ENCODE measurements at places on chromosomes 3 and 15.
A peak's percentile ranks its signal among the peaks of the same experiment; 100 is the strongest.

DNA sequence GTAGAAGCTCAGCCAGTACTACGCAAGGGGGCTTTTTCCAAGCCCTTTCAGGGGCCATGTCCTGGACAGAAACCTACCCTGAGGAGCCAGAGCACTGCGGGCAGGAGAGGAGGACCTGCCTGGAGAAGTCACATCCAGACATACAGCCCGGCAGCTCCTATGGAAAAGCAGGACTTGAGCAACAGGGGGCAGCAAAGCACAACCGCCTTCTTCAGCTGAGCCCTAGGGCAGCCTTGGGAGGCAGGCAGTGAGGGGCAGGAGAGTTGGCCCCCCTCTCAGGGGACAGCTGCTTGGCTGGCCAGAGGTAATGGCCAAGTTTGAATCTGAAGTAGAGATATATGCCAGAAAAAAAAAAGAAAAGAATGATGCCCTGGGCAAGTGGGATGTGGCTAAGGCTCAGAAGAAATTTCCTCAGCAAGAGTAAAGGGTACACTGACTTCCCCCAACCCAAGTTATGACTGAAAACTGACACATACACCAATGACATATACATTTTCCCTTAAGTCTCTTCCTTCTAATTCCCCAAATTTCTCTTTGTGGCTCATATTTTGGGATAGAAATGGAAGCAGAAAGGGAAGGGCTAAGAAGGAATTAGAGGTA, 56.9 kb downstream of the CYP19A1 start:
- peak; percentile 10 for DNase-seq

GRCh38 chr3:65484964-65485363, 553.8 kb downstream of the MAGI1 start:
- peak; percentile 11 for DNase-seq

DNA sequence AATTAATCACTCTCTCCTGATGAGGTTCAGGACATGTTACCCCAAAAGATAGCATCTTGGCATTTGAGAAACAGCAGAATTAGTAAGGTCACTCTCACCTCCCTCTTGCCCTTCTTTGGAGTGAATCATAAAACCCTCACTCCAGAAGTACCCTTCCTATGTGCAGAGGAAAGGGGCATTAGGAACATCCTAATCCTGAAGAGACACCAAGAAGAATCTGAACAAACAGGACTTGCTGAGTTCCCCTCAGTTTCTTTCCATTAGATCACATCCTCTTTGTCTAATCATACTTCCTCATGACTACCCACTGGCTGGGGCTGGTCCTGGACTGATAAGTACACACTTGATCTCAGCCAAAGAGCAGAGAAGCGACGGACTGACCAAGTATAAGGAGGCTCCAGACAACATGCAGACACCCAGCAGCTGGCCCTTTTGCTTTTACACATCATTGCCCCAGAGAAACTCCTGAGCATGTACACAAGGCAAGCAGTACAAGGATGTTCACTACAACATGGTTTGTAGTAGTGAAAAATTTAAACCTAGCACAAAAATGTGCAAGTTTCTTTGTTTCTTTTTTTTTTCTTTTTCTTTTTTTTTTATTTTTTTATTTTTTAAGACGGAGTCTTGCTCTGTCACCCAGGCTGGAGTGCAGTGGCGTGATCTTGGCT, 15.0 kb upstream of the TM6SF1 start:
- DNase-seq: no peak

DNA sequence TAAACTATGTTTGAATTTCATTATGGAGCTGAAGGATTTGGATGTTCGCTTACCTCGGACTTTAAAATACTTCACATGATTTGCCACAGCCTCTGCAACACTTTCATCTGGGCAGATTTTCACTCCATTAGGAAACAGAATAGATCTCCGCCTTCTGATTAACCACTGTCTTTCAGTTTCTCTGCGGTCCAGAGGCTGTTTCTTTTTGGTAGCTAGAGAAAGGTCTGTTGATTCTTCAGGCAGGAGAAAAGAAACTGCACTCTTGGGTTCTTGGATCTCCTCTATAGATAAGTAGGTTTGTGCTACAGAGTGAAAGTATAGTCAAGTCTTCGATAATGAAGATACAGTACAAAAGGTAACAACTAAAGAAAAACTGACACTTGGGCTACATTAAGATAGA, 844 bp downstream of the IMPG2 start:
- no peak for DNase-seq

- no peak for DNase-seq
Measured at GRCh38 chr3:52238193-52238760, 681 bp downstream of the TWF2 start.

DNA sequence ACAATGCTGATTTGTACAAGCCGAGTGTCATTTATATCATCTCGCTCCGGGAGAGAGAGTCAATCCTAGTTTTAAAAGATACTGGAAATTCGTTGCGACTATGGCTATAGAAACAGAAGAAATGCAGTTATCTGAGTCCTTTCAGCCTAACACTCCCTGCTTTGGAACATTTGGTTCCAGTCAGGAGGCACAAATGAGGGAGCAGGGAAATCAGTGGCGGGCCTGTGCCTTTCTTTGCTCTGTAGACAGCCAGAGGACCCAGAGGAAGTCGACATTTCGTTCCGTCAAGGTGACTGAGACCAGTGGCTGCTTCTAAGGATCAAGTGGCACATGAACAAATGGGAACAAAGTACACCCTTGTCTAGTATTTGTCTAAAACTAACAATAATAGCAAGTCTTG, 745 bp upstream of the RIOX2 start:
- DNase-seq: no peak

DNA sequence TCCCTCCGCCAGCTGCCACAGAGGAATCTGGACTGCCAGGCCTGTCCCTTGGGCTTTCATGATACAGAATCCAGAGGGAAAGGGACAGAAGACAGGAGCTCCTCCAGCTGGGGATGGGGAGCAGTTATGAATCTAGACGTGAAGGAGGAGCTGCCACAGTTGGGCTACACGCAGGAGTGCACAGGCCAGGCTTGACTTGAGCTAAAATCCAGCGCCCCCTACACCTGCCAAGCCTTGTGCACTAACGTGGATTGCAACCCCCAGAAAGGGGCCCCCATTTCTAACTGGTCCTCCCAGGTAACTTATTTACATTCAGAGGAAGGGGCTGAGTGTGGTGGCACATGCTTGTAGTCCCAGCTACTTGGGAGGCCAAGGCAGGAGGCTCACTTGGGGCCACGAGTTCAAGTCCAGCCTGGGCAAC, 14.3 kb downstream of the KLHL6 start:
- DNase-seq: no peak

DNA sequence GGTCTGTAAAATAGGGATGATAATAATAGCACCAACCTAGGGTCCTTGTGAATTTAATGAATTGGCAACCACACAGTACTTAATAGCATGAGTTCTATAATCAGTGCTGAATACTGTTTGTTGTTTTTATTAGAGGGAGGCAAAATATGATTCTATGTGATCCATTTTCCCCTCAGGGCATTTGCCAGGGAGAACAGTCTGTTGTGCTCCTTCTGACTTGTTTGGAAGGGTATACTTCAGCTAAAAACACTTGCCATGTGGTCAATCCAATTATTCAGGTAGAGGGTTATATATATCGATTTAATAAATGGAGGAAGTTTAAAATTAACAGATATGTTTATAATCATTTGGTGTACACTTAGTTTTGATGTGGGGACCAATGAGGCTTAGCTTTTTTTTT, 305.3 kb downstream of the CHST2 start:
- no peak for DNase-seq

GRCh38 chr15:63493436-63493835, 11.0 kb upstream of the USP3 start:
- no peak for DNase-seq

DNA sequence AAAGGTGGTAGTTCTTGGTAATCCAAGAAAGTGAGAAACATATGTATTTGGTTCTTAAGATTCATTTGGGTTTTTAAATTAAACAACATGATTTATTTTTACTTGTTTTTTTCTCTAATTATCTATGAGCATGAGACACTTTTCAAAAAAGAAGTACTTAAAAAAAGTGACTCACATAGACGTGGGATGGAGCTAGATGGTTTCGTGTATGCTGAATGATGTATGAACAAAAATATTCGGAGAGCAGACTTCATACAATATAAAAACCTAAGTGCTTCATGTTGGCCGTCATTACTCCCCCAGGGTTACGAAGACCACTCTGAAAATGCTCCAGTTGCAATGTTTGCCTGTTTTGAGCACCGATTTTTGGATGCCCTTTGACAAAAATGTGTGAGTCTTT, 90.9 kb downstream of the RORA start:
- no peak for DNase-seq

GRCh38 chr3:39226106-39226741, 33.8 kb upstream of the XIRP1 start:
- no peak for DNase-seq

GRCh38 chr3:99418709-99419108, 219.7 kb upstream of the COL8A1 start:
- no peak for DNase-seq

GRCh38 chr3:154616298-154616697, 186.3 kb upstream of the GPR149 start:
- DNase-seq: no peak

- no peak for DNase-seq
Measured at GRCh38 chr15:77352887-77353286, 67.0 kb downstream of the PEAK1 start.

- DNase-seq: no peak
Measured at GRCh38 chr15:76951220-76951619, 19.7 kb downstream of the RCN2 start.

DNA sequence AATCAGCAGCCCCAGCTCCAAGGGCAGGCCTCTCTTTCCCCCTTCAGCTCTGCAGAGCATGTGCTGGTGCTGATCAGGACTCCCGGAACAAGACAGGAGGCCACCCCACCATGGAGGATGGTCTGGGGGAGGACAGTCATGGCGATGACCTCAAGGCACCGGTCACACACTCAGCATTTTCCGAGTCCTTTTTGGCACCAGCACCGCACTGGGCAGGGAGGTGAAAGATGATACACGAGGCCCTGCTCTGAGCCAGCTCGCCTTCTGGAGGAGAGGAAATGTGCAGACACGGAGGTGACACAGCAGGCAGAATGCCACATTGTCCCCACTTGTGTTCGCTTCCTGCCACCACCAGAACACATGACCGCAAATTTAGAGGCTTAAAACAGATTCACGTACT, 61.8 kb upstream of the SEC61A1 start:
- DNase-seq: no peak

GRCh38 chr3:29764603-29765254, 483.9 kb downstream of the RBMS3 start:
- DNase-seq: peak; percentile 2

DNA sequence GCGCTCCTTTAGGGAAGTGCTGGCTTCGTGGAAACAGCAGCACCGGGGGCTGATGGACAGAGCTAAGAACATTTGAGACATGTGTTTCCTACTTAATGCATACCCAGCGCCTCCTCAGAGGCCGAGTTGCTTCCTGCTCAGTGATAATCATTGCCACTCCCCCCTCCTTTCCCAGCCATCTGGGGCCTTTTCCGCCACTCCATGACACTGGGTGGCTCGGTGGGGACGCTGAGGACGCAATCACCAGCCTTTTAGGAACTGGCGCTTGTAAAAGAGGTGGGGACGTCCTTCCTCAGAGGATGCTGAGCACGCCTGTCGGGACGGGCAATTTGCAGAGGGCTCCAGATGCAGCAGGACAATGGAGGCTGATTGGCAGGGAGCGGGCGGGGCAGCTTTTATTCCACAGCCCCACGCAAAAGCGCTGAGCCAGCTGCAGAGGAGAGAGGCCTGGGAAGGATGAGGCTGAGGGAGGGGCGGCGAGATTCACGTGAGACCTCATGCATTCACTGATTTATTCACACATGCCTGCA, 22.2 kb upstream of the IQSEC1 start:
- no peak for DNase-seq

DNA sequence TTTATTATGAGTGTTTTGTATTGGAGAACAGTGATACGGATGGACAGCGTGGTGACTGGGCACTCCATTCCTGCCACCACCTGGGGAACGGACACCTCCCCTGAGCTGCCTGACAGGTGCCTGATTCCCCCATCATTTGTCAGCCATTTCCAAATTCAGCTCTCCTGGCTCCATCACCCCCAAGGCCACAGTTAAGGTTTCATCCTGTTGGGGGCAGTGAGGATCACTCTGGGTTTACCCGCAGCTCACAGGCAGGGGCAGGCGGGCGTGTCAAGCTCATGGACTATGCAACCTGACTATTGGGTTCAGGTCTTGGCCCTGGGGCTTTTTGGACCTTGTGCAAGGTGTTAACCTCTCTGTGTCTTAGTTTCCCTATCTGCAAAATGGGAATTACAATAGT, 76.3 kb downstream of the RAB11A start:
- no peak for DNase-seq

DNA sequence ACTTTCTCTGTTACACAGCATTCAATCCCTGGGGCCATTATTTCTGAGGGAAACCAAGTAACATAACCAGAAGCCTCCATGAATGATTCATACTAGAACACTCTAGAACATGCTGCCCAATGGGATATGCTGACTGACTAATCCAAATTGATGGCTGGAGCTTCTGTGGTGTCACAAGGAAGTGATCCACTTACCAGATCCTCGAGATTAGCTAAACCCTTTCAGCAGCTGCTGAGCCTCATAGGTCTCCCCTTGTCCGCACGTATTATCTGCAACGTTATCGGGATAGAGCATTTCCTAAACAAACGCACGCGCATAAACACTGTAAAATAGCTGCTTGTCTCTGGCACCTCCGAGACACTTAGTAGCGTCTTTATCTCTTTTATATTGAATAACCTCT, 61.2 kb upstream of the PROK2 start:
- no peak for DNase-seq

DNA sequence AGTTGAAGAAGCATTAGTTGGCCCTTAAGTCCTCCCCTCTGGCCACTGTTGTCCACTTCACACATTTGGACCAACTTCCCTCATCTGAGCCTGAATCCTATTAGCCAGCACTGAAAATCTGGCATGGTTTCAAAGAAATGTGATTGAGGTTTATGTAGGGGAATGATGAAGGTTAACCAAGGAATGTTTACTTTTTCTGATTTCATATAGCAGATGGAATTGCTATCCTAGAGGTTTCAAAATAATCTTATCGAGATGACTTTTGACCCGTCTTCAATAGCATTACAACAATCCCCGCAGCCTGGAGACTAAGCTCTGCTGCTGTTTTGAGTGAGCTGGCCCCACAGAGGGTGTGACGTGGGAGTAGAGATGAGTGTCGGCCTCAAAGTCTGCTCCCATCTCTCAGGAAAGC, 200.8 kb upstream of the IL12A start:
- no peak for DNase-seq

- no peak for DNase-seq
Measured at GRCh38 chr3:55164876-55165275, 237.0 kb upstream of the LRTM1 start.

DNA sequence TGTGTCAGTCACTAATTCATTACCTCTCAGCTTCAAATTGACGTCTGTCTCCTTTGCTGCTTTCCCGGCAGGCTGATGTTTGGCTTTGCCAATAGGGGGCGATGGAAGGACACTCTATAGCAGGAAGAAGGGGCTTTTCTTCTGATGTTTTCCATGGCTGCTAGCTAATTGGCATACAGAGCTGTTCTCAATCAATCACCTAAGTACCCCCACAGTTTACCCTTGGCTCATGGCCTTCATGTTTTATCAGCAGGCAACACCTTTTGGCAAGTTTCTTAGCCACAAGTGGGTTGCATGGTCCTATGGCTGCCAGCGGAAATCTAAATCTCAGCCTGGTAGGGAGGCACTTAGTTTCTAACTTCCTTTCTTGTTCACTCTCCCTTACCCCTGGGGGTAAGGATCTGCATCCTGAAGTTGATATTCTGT, 45.0 kb downstream of the ESYT3 start:
- peak; percentile 10 for DNase-seq
